ENCODE measurements at places on chromosomes 1 and 21. TPM values are rescaled to one million over a fixed set of nuclear protein-coding genes. Genes with fewer than 3 reads are reported as not detected.

DNA sequence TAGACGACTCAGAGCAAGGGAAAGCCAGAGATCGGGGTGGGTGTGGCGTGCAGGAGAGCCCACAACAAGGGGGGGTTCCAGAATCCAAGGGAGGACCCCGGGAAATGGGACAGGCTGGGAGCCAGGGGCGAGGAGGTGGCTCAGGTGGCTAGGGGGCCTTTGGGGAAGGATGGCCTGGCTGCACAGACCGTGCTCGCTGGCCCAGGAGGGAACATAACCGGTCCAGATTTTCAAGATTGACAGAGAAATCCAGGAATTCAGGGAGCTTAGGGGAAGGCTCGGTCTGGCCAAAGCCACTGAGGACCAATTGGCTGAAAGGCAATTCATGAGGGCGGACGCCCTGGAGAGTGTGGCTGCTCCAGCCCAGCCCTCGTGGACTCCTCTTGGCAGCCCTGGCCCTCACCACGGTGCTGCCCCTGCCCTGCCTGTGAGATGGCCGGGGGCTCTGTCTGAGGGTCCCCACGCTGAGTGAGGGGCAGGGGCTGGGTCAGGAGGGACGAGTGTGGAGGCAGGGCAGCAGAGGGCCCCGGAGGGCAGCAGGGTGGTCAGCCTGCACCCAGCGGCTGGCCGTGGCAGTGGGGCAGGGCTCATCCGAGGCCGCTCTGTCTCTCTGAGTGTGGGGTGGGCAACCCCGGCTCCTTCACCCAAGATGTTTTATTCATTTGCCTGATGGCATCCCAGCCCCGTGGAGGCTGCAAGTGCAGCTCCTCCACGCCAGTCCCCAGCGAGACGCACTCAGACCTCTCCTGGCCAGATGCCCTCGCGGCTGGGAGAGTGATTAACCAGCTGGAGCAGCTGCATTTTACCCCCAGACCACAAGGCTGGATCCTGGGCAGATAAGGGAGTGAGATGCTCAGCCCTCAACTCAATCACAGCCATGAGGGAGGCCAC, 5.6 kb upstream of the LRRC3 start:
- ATAC-seq, result no peak

- no peak for ATAC-seq
These were observed 6.7 kb upstream of the EVI5 start for GRCh38 chr1:92791487-92792066.

The IL10 gene
- 0.45 TPM for total RNA-seq

The CRNN gene
- 5.8 TPM for total RNA-seq

The LINGO4 gene
- total RNA-seq, result not detected

The USH2A gene
- not detected for total RNA-seq

GRCh38 chr21:34967509-34968289, 81.4 kb downstream of the RUNX1 start:
- no peak for ATAC-seq
